Activated naive CD8-positive, alpha-beta T cell treated with anti-CD3 and anti-CD28 coated beads, Interleukin-2, amount 10 ng/mL, durations not matched to agents 7 days and 5 days (primary cell): ENCODE measurements at places on chromosomes 1 and 21.

- no peak overlapping the region for H3K27ac ChIP-seq
- H3K27me3 ChIP-seq, result peaks cover 18% of the 10 kb centered on the region
- no peak overlapping the region for H3K4me3 ChIP-seq
- no peak for DNase-seq
These were observed 5.0 kb downstream of the PRELP start for GRCh38 chr1:203480525-203481084.

GRCh38 chr21:29351691-29352090 is 53.0 kb downstream of the BACH1 start:
- peaks cover 11% of the 10 kb centered on the region for H3K4me1 ChIP-seq
- no peak for DNase-seq
- no peak overlapping the region for H3K27ac ChIP-seq
- H3K27me3 ChIP-seq, result no peaks in the 10 kb centered on the region
- no peak overlapping the region for H3K4me3 ChIP-seq

DNA sequence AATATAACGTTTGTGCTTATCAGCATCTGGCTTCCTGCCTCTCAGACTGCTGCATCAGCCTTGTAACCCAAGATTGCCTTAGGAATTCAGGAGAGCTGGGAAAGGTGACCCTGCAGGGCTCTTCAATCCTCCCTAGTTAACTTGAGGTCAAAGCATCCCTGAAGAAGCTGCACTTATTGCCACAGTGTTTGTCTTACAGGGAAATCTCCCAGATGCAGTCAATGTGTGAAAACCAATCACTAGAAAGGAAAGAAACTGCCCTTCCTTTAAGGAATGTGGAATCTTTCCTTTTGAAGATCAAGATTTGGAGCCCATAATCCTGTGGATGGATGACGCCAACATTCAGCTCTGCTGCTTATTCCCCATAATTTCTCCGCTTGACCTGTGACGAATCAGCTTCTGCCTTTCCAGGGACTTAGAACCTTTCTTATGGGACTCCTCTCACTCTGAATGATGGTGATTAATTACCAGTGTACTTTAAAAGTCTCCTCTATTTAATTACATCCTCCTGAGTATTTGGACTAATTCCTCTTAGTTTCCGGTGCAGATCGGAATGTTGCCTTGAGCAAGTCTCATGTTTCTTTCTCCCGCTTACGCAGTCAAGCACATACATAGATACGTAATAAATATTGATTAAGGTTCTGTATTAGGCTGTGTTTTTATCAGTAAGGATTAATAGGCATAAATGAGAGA is 14.4 kb downstream of the ADAMTS5 start:
- H3K27ac ChIP-seq, result no peak overlapping the region
- no peak for DNase-seq
- no peaks in the 10 kb centered on the region for H3K36me3 ChIP-seq
- H3K27me3 ChIP-seq, result no peaks in the 10 kb centered on the region

- no peaks in the 10 kb centered on the region for H3K4me1 ChIP-seq
- no peak overlapping the region for H3K27ac ChIP-seq
- no peak overlapping the region for H3K4me3 ChIP-seq
- no peaks in the 10 kb centered on the region for H3K36me3 ChIP-seq
These were observed 709.9 kb upstream of the ADGRL4 start for GRCh38 chr1:79716447-79716846.

GRCh38 chr1:161382214-161383019 is 14.7 kb upstream of the CFAP126 start:
- H3K27ac ChIP-seq, result no peak overlapping the region
- no peaks in the 10 kb centered on the region for H3K27me3 ChIP-seq
- H3K36me3 ChIP-seq, result no peaks in the 10 kb centered on the region
- H3K4me1 ChIP-seq, result peaks cover 16% of the 10 kb centered on the region
- no peak overlapping the region for H3K4me3 ChIP-seq

- H3K4me3 ChIP-seq, result no peak overlapping the region
- no peak for DNase-seq
- H3K27ac ChIP-seq, result no peak overlapping the region
- no peaks in the 10 kb centered on the region for H3K36me3 ChIP-seq
- peaks cover 5% of the 10 kb centered on the region for H3K4me1 ChIP-seq
- H3K27me3 ChIP-seq, result peaks cover 4% of the 10 kb centered on the region
These were observed 247.9 kb downstream of the NPHP4 start for GRCh38 chr1:5744341-5744740.

DNA sequence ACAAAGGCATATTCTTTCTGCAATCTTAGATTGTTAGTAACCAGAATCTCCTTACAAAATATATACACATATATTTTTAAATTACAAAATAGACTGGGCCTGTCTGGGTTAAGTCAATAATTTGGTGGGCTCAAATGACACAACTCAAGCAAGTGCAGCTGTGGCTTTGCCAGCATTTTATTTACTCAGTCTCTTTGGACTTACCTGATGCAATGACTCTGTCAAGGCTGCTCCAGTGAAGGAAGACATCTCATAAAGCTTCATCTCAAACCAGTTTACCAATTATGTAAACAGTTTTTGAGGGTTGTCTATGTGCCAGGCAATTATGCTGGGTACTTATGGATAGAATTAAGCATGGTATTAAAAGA is 22.8 kb upstream of the ABCA4 start:
- no peaks in the 10 kb centered on the region for H3K4me1 ChIP-seq
- H3K36me3 ChIP-seq, result no peaks in the 10 kb centered on the region
- H3K27ac ChIP-seq, result no peak overlapping the region
- peaks cover 13% of the 10 kb centered on the region for H3K27me3 ChIP-seq

DNA sequence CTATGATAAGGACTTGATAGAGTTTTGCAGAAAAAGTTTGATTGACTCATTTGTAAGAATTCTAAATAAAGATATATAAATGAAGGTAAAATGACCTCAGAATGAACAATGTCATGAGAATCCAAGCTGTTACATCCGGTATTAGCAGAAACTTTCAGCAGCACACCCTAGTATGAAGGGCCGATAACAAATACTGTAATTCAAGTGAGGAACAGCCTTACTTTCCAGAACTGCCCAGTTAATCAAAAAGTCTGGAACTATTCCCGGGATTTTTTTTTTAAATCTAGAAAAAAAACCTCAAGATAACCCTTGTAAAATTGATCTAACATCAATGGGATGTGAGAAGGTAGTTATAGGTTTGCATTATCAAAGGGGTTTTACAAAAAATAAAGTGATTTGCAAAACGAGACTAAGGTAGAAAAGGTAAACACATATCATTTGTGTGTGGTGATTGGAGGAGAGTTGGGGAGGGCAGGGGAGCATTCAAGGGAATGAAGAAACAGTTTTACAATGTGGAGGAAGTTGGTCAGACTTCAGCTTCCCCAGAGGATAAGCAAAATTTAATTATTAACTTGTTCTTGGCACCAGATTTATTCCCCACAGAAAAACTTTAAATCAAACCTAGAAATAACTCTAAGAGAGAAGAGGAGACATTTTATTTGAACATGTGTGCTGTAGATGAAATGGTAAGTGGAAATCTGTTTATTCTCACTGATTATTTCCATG is 75.9 kb upstream of the VCAM1 start:
- no peak for DNase-seq
- H3K4me3 ChIP-seq, result no peak overlapping the region
- H3K27me3 ChIP-seq, result peaks cover 31% of the 10 kb centered on the region
- peaks cover 6% of the 10 kb centered on the region for H3K36me3 ChIP-seq
- H3K27ac ChIP-seq, result no peak overlapping the region

- no peak overlapping the region for H3K4me3 ChIP-seq
- no peaks in the 10 kb centered on the region for H3K4me1 ChIP-seq
- H3K36me3 ChIP-seq, result no peaks in the 10 kb centered on the region
- DNase-seq, result no peak
These were observed 921.5 kb downstream of the TTLL7 start for GRCh38 chr1:83077411-83077810.

DNA sequence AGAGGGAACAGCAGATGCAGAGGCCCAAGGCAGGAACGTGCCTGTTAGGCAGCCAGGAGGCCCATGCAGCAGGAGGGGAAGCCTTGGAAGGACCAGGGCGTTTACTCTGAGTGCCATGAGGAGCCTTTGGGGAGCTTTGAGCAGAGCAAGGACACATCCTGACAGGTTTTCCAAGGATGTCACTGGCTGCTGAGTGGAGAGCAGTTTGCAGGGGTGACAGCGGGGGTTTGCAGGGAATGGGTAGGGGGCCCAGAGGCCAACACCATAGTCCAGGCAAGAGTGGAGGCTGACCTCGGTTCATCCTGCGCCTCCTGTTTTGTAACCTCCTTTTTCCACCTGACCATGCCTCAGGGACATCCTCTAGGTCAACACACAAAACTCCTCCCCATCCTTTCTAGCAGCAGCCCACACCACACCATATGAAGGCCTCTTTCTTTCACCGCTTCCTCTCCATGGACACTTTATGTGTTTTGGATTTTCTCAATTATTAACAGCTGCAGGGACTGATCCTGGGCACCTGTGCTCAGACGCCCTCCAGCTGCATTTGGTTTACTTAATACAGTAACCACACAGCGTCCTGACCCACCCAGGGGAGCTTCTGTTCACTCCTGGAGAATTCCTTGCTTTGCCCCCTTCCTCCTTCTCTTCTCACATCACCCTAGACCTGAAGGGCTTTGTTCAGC is 528.5 kb downstream of the MATN1 start:
- DNase-seq, result no peak
- no peaks in the 10 kb centered on the region for H3K36me3 ChIP-seq
- H3K27me3 ChIP-seq, result peaks cover 14% of the 10 kb centered on the region
- H3K4me3 ChIP-seq, result no peak overlapping the region
- H3K27ac ChIP-seq, result no peak overlapping the region
- peaks cover 11% of the 10 kb centered on the region for H3K4me1 ChIP-seq

DNA sequence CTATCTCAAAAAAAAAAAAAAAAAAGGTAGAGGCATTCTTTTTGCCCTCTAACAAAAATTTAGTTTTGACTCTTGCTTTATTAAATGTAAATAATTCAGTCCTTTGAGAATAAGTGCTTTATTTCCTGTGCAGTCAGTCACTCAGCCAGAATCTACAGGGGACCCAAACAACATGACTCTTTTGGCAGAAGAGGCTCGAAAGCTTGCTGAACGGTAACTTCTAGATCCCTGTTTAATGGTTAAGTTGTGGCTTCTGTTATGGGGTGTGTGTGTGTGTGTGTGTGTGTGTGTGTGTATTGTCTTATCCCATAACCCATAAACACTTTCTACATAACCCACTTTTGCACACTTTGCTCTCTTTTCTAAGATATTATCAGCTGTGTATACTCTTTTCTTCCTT is 54.9 kb upstream of the LAMC2 start:
- no peak for DNase-seq
- H3K4me3 ChIP-seq, result no peak overlapping the region
- H3K4me1 ChIP-seq, result no peaks in the 10 kb centered on the region
- peaks cover 10% of the 10 kb centered on the region for H3K27me3 ChIP-seq
- H3K27ac ChIP-seq, result no peak overlapping the region
- H3K36me3 ChIP-seq, result no peaks in the 10 kb centered on the region

DNA sequence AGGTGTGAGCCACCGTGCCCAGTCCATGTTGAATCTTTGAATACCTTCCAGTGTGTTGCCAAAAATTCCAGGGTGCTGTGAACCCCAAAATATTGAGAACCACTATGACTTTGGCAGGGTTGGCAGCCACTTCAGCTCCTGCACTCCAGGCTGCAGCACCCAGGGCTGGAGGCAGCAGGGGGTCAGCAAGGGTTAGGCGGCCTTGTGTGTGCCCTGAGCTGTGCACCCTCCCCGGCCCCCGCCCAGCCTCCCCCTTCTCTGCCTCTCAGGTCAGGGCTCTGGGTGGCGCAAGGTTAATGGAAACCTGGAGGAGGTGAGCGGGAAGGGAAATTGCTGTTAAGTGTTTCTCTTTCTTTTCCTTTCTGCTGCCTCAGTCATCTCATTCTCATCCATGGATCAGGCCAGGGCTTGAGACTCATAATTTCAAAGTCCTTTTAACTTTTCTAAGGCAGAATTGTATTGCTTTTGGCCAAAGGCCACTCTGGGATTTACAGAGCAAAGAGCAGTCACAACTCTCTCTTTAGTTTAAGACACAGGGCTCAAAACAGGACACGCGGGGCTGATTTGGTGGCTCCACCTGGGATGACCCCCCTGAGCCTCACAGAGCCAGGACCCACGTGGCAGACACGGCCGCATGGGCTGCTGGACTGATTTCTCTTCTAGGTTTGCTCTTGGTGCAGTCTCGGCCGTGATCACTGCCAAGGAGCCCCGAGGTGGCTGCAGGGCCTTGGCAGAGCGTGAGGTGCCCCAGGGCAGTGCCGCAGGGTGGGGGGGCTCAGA is 212.3 kb downstream of the PTPRU start:
- no peak overlapping the region for H3K4me3 ChIP-seq
- no peaks in the 10 kb centered on the region for H3K36me3 ChIP-seq
- no peak for DNase-seq
- H3K4me1 ChIP-seq, result no peaks in the 10 kb centered on the region
- H3K27me3 ChIP-seq, result peaks cover 5% of the 10 kb centered on the region

DNA sequence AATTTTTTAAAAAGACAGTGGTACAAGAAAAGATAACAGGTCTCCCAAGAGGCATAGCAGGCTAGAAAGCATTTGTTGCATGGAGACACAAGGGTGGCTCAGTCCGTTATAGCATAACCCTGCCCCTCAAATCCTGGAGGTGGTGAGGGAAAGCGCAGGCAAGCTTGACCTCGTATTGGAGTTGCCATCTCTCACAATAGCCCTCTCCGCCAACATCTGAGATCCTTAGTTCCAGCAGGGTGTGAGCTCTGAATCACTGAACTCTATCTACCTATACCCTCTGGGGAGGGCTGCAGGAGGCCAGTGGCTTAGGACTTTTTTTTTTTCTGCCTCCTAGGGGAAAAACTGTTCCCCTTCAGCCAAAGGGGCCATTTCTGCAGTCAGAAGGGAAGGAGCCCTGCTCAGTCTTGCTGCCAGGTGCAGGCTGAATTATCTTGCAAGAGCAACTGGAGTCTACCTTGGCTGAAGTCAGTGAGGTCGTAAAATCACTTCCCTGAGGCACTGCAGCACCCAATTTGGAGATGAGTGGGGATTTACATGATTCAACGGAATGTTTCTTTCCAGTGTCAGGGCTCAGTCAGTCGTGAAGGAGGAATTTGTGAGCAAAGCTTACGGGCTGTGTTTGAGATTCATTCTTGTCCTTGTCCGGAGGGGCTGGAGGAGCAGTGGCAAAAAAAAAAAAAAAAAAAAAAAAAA is 17.2 kb upstream of the C8A start:
- H3K4me3 ChIP-seq, result no peak overlapping the region
- no peak overlapping the region for H3K27ac ChIP-seq
- no peaks in the 10 kb centered on the region for H3K4me1 ChIP-seq

DNA sequence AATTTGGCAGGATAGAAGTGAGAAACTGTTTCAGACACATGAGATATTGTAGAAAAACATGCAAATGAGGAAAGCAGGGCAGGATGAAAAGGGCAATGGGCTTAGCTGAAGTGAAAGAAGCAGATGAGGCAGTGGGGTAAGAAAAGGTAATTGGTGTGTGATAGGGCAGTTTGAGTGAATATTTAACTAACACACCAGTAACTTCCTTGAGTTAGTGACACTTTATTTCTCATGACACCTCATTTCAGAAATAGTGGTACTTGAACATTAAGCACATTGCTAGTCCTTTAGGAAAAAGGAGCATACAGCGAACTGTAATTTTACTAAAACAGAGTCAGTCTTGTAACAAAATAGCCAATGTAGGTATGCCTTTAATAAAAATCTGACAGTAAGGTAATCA is 415.0 kb downstream of the DPYD start:
- H3K36me3 ChIP-seq, result peaks cover 7% of the 10 kb centered on the region
- peaks cover 1% of the 10 kb centered on the region for H3K4me1 ChIP-seq
- no peaks in the 10 kb centered on the region for H3K27me3 ChIP-seq
- no peak overlapping the region for H3K27ac ChIP-seq
- H3K4me3 ChIP-seq, result no peak overlapping the region
- no peak for DNase-seq

- H3K4me3 ChIP-seq, result no peak overlapping the region
- H3K27ac ChIP-seq, result no peak overlapping the region
- no peak for DNase-seq
- H3K36me3 ChIP-seq, result no peaks in the 10 kb centered on the region
- no peaks in the 10 kb centered on the region for H3K4me1 ChIP-seq
- peaks cover 13% of the 10 kb centered on the region for H3K27me3 ChIP-seq
These were observed 48.4 kb upstream of the NR5A2 start for GRCh38 chr1:199979071-199979470.
